Activated T-helper 9 cell treated with anti-CD3 and anti-CD28 coated beads, Interleukin-2, amount 50 U/mL, for 16 hours (primary cell): ENCODE measurements at places on chromosomes 11 and 22.

DNA sequence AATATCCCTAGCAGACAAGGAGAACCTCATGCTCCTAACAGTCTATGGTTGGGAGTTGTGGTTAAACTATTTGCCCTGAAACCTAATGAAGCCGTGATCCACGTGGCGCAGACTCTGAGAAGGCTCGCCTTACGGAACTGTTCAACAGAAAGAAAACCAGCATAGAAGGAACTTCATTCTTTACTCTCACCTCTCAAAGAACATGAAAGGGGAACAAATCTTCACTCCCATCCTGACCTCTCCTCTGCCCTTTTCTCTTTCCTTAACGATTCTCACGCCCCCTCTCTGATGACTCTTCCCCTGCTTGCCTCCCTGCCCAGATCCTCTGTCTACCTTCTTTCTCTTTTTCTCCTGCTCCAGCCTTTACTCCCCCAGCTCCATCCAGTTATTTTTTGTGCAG lies 54.2 kb downstream of the IRAG1 start:
- DNase-seq: no peak

DNA sequence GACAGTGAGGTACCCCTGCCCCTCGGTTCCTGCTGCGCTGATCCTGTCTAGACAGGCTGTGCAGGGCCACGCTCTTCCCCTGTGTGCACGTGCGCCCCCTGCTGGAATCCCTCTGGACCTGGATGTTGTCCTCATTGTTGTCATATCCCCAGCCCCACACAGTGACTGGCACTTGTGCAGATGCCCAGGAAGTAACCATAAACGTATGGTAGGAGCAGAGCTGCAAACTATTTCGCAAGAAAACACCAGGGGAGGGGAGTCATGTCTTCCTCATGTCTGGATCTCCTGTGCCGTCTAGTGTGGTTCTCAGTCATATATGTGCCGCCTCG lies 114.7 kb downstream of the CRYBB2 start:
- DNase-seq: no peak

GRCh38 chr22:22422629-22423112 lies 85.9 kb downstream of the ZNF280B start:
- peak; percentile 36 for DNase-seq

GRCh38 chr11:17230867-17231851 lies 23.4 kb upstream of the PIK3C2A start:
- peak; percentile 29 for DNase-seq

GRCh38 chr22:41746567-41747400 lies 47.5 kb downstream of the MEI1 start:
- peak; percentile 13 for DNase-seq

DNA sequence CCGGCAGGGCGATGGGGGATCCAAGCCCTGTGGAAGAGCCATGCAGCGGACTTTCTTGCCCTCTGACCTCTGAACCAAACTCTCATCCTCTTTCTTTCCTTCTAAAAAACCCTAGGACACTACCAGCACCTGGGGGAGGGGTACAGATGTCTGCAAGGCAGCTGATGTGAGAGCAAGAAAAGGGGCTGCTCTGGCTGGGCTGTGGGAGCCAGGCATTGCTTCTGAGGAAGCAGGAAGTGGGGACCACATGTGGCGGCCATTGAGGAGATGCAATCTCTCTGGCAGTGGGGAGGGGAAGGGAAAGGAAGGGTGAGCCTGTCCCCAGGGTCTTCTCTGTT lies 36.0 kb downstream of the FAM83F start:
- no peak for DNase-seq
